ENCODE measurements at places on chromosomes 1 and 21.

- no peak for DNase-seq
These were observed 23.3 kb upstream of the DPT start for GRCh38 chr1:168752171-168752832.

DNA sequence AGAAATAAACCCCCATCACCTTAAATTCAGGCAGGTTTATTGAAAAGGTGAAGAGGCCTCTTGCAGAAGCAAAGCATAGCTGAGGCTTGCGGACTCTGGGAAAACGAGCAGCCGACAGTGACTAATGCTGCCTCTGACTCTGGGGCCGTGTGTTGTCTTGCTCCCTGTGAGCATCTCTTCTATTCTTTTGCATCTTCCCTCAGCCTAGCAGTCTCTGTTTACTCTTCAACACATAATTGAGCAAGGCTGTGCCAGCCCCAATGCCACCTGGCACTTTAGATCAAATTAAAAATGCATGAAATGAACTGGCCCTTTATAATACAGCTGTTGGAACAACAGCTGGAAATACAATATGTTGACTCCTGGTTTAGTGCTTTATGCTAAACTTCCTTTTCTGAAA lies 18.4 kb upstream of the REG4 start:
- DNase-seq = no peak

DNA sequence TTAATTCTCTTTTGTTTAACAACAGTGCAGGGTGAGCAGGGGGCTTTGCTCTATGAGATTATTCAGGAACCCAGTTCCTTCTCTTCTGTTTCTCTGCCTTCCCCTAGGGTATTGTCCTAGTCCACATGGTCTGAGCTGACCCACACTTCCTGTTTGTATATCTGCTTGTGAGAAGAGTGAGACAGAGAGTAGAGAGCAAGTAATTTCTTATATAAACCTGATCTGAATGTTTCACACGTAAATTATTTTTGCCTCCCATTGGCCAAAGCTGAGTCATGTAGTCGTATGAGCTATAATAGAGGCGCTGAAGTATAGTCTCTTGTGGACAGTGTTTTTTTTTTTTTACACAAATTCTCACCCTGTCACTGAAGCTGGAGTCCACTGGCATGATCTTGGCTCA lies 134.2 kb upstream of the SERTAD4 start:
- no peak for DNase-seq

- no peak for DNase-seq
These were observed at the start of gene SYT6 for GRCh38 chr1:114153261-114154145. TSS of gene SYT6 (minus strand) at chr1:114153869. CDS start at chr1:114153772, 97 bp downstream.

- no peak for DNase-seq
These were observed 30.2 kb upstream of the PRSS38 start for GRCh38 chr1:227785094-227785804.

DNA sequence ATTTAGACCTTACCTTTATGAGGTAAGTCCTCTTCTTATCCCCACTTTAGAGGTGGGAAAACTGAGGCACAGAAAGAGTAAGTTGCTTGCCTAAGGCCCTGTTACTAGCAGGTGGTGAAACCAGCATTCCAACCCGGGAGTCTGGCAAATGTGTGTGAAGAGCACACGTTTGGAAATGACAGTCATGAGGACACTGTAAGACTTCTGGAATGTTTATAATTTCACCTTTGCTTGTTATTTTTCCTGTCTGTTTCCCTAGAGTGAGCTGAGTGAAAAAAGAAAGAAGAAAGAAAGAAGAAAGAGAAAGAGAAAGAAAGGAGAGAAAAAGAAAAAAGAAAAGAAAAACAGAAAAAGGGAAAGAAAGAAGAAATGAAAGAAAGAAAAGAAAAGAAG lies 21.2 kb upstream of the LGALS8 start:
- DNase-seq = no peak

DNA sequence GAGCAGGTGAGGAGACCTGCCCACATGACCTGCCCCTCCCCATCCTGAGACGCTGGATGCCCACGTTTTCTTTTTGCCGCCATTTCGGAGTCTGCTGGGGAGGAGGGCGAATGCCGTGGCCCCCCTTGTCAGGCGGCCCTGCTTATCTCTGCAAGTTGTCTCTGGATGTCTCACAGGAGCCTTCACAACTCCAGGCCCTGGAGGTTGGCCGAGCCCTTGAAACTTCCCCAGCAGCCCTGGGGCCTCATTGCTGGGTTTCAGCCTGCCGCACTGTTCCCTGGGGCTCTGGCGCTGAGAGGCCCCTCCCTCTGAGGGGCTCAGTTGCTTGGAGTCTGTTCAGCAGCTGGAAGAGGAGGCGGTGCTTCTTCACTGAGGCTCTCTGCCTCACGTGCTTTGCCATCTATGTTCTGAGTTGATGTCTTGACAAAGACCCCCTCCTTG lies 29.8 kb upstream of the ZBTB21 start:
- no peak for DNase-seq

Data from activated naive CD4-positive, alpha-beta T cell treated with Interleukin-2 at 50 U/mL for 16 hours (primary cell).